ENCODE measurements at places on chromosomes 3 and 15.

DNA sequence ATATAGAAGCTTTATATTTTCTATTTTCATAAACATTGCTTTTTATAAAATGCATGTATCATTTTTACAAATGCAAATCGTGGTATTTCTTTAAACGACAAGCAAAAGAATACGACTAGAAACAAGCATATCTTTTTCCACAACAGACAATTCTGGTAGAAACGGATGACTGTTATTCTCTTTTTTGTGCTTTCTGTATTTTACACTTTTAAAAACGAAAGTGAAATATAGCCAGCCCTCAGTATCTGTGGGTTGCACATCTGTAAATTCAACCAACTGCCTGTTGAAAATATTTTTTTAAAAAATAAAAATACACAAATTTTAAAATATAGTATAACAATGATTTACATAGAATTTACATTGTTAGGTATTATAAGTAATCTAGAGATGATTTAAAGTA is 61.3 kb downstream of the PRTG start:
- DNase-seq = no peak

GRCh38 chr3:50557915-50558314 is 9.6 kb downstream of the C3orf18 start:
- no peak for DNase-seq

DNA sequence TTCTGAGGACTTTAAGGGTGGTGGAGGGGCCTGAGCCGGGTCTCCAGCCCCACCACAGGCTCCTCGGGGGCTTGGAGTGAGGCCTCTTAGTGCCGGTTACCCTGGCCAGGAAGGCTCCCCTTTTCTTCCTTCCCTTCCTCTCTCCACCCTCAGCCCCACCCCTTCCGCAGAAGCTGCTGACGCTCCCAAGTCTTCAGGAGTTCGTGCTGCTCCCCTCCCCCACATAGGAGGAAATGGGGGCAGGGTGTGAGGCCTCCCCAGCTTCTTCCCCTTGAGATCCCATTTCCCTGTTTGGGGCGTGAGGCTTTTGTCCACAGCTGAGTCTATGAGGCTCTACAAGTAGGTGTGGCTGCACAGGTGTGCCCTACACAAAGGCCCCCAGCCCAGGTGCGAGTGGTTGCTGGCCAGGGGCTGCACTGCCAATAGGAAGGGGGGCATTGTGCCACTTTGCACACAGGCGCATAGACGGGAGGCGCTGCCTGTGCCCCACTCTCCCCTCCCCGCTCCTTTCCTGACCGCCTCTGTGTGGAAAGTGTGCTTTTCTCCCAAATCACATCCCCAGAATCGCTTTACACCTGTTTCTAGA is 915 bp upstream of the CALML4 start:
- DNase-seq = no peak

GRCh38 chr3:143902210-143902609 is 53.9 kb upstream of the SLC9A9 start:
- DNase-seq = no peak

DNA sequence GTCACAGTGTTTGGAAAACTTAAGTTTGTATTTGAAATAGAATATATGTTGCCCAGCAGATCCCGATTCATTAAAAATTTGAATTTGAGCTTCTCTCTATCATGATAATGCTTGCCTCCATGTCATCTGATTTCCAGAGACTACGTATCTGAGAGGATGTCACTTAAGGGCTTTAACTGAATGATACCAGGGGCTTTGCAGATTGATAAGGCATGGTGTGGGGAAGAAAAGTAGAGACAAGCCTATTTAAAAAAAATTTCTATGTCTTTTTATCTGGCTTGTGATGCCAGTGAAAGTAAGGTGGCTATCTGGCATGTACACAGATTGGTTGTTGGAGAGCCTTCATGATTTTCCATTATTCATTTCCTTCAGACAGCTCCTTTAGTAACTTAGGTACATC is 72.7 kb downstream of the UBE2E2 start:
- DNase-seq = no peak

DNA sequence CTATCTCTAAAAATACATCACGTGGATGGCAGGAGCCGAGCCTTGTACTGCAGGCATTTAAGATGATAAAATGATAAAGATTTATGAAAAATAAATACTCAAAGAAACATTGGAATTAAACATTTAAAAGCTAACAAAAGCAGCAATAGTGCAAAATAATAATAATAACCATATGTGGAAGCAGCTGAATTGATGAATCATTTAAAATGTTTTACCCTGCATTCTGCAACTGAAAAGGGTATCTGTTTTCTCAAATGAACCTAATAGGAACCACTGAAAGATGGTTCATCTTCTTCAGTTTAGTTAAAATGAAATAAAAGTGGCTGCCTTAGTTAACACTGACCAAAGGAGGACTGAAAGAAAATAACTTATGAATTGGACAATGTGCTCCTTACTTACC is 436.1 kb downstream of the TUSC7 start:
- no peak for DNase-seq

DNA sequence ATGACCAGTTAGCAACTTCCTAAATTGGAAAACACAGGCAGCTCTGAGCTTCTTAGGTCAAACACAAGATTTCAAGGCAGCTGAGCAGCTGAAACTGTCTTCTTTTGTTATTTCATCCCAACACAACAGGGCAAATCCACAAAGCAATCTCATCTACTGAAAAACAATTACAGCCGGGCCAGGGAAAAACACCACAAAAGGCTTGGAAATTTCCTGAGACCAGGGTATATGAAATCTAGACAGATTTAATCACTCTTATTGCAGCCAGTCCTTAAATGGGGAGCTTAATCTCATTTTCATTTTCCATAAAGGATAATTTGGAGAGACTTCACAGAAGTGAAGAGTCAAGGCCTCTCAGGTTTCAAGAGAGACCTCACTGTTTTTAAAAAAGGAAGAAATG is 181.8 kb downstream of the SSR3 start:
- peak; percentile 50 for DNase-seq

DNA sequence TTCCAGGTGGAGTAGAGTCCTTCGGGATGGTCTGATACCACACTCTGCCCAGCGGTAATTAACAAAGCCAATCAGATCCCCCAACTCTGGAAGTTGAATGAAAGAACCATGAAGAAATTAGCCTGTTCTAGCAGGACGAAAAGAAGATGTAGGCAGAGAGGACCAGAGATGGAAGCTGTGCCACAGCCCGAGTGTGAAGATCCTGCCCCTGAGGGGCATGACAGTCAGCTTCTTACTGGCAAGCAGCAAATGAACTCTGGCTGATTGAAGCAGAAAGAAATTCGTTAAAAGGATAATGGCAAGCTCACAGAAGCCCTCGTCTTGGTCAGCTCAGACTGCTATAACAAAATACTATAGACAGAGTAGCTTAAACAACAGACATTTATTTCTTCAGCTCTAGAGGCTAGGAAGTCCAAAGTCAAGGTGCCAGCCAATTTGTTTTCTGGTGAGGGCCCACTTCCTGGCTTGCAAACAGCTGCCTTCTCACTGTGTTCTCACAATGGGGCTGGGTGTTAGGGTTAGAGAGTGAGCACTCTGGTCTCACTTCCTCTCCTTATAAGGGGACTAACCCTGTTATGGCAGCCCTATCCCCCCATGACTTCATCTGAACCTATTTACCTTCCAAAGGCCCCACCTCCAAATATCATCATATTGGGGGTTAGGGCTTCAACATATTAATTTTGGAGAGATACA is 307.1 kb downstream of the VPS13C start:
- DNase-seq = no peak

- no peak for DNase-seq
Measured at GRCh38 chr15:91100814-91101607, 954 bp downstream of the SV2B start.

- peak; percentile 36 for DNase-seq
Measured at GRCh38 chr3:176172492-176172891, 1024.8 kb downstream of the TBL1XR1 start.

GRCh38 chr3:46466871-46467403 is 2.2 kb upstream of the LTF start:
- no peak for DNase-seq

- no peak for DNase-seq
Measured at GRCh38 chr3:33668618-33669017, 49.4 kb downstream of the CLASP2 start.

- peak; percentile 13 for DNase-seq
Measured at GRCh38 chr15:42119446-42119760, 25.0 kb upstream of the PLA2G4D start.

GRCh38 chr3:195263193-195263924 is 7.6 kb downstream of the XXYLT1 start:
- no peak for DNase-seq

GRCh38 chr15:69903470-69904469 is 193.9 kb downstream of the TLE3 start:
- DNase-seq = no peak

- DNase-seq = no peak
Measured at GRCh38 chr3:197734667-197735318, 1.9 kb downstream of the RUBCN start.

DNA sequence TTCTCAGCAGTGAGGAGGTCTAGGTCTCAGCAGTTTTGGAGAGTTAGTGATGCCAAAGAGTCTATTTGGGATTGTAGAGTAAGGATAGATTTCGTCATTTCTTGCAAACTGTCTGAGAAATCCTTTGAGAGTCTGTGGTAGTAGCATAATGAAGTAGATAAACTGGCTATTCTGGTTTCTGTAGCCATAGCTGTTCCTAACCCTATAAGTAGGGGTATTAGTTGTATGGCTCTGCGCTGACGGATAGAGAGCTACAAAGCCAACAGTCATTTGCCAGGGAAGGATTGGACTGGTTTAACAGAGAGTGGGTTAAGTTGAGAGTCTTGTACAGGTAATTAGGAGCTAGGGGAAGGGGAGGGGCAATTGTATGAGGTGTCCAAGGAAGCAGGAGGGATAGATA is 50.6 kb downstream of the KLHDC8B start:
- no peak for DNase-seq

GRCh38 chr15:99452728-99453636 is 112.8 kb upstream of the MEF2A start:
- peak; percentile 7 for DNase-seq

- no peak for DNase-seq
Measured at GRCh38 chr3:181851063-181851462, 139.3 kb downstream of the SOX2 start.

GRCh38 chr3:65070968-65071367 is 383.2 kb upstream of the ADAMTS9 start:
- no peak for DNase-seq

- DNase-seq = no peak
Measured at GRCh38 chr3:100811779-100812507, 102.6 kb downstream of the TFG start.

GRCh38 chr15:80823120-80823519 is 44.0 kb downstream of the CEMIP start:
- DNase-seq = no peak

DNA sequence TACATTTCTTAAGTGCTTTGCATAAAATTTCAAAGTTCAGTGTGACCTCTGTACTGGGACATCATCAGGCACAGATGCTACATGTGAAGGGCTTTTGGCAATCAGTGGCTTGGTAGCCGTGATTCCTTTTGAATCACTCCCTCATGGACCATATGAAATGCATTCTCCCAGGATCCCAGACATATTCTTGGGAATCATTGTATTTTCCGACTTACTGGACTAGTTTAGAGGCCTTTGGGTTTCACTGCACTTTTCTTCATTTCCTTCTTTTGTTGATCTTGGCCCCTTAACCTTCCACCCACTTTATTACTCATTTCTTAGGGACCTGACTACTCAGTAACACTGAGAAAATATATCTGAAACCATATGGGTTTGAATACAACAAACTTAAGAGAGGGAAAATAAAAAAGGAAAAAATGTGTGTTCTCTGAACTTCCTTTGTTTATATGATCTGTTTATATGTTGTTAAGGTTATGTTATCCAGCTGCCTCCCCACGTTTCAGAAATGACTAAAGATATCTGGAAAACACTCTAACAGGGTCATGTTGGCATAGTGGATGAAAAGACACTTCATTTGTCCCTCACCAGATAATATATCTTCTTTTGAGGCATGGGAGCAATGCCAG is 35.1 kb downstream of the HMG20A start:
- no peak for DNase-seq

- DNase-seq = no peak
Measured at GRCh38 chr3:65569845-65570405, 468.8 kb downstream of the MAGI1 start.

DNA sequence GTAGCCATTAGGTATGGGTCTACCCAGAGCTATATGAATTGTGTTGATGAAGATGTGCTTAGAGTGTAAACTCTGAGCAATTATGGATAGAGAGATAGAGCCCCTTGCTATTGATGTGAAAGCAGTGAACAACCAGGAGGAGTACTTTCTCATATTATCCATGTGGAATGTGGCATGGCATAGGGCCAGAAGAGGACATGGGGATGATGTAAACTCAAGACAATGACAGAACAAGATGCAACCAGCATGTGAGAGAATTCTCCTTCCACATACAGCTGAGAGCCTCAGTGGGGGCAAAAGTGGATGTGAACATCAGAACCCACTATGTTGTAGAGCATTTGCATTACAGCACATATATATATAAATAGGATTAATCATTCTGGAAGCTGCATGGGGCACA is 36.4 kb upstream of the BNC1 start:
- DNase-seq = no peak

- DNase-seq = no peak
Measured at GRCh38 chr3:111589303-111590142, 5.6 kb downstream of the ZBED2 start.

- no peak for DNase-seq
Measured at GRCh38 chr3:78825858-78826215, 942.0 kb downstream of the ROBO1 start.

DNA sequence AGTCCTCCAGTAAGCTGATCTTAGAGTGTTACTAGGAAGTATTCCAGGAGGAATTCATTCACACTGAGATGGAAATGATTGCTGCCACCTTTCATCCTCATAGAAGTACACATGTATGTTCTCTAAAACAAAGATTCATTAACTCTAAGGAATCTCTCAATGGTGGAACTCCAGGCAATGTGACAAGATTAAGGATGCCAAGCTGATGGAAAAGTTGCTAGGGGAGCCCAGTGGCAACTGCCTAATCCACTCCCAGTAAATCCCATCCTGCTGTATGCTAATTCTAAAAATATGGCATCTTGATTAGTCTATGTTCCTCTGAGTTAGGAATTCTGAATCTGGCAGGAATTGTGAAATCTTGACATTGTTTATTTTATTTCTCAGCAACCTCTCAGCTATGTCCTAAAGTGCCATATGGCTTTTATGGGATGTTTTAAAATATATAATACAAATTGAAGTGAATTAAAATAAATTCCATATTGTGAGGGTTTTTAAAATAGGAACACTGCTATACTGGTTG is 210.0 kb upstream of the TRIM42 start:
- DNase-seq = no peak

Measured in HAP-1 (cell line).